ENCODE measurements at places on chromosomes 2 and 18.

- no peaks in the 10 kb centered on the region for H3K36me3 ChIP-seq
- H3K27ac ChIP-seq = no peak overlapping the region
- no peaks in the 10 kb centered on the region for H3K27me3 ChIP-seq
- no peak for DNase-seq
- H3K4me3 ChIP-seq = no peak overlapping the region
Measured at GRCh38 chr2:238139196-238140039, 950 bp downstream of the KLHL30 start.

- no peaks in the 10 kb centered on the region for H3K36me3 ChIP-seq
- H3K27me3 ChIP-seq = no peaks in the 10 kb centered on the region
- H3K4me3 ChIP-seq = no peak overlapping the region
Measured at GRCh38 chr2:58796239-58796910, 555.2 kb upstream of the FANCL start.

DNA sequence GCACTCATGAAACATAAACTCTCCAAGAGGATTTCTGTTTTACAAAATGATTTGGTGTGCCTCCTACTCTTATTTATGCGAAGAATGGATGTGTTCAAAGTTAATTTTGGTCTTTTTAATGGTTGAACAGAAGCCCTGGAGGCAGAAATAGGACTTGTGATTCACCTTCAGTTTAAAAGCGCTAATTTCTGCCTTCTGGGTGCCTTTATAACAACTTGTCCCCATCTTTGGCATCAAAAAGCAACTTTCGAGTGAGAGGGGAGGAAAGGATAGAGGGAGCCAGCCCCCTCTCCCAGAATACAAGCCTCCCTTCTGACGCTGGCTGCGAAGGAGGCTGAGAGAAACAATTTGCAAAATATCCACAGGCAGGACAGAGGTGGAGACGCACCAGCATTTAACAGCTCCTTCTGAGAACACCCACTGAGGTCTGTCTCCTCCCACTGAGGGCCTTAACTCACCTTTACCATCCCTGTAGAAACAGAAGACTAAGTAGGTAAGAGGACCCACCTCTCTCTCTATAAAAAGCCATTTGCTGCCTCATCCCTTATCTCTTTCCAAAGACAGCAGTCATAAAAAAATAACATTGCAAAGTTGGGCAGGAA, 24.3 kb upstream of the BCL11A start:
- H3K4me1 ChIP-seq = no peaks in the 10 kb centered on the region
- no peaks in the 10 kb centered on the region for H3K36me3 ChIP-seq
- no peak overlapping the region for H3K4me3 ChIP-seq
- DNase-seq = no peak
- no peak overlapping the region for H3K27ac ChIP-seq

GRCh38 chr2:30956995-30957394, 149.7 kb upstream of the CAPN13 start:
- peaks cover 2% of the 10 kb centered on the region for H3K27me3 ChIP-seq
- no peak for DNase-seq
- H3K36me3 ChIP-seq = no peaks in the 10 kb centered on the region
- H3K4me1 ChIP-seq = no peaks in the 10 kb centered on the region
- no peak overlapping the region for H3K4me3 ChIP-seq

GRCh38 chr2:15923597-15923996, 16.8 kb upstream of the MYCN start:
- H3K36me3 ChIP-seq = no peaks in the 10 kb centered on the region
- no peak overlapping the region for H3K4me3 ChIP-seq
- no peak for DNase-seq

DNA sequence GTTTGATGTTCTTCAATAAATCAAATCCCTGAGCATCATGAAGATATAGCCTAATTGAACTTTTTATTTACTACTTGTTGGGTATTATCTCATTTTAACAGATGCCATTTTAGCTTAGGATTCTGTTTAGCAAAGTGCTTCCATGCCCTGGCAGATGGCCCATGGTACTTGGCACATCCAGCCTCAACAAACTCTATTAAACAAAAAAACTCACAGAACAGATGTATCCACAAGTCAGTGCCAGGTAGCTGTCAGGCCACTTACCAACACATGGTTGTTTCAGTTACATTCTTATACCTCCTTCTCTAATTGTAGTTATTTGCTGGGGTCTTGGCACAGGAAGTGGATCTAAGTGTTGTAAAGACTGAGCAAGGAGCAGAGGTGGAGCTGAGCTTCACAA, 29.6 kb downstream of the GAD1 start:
- H3K36me3 ChIP-seq = no peaks in the 10 kb centered on the region
- no peaks in the 10 kb centered on the region for H3K4me1 ChIP-seq
- no peak overlapping the region for H3K4me3 ChIP-seq
- no peak overlapping the region for H3K27ac ChIP-seq

DNA sequence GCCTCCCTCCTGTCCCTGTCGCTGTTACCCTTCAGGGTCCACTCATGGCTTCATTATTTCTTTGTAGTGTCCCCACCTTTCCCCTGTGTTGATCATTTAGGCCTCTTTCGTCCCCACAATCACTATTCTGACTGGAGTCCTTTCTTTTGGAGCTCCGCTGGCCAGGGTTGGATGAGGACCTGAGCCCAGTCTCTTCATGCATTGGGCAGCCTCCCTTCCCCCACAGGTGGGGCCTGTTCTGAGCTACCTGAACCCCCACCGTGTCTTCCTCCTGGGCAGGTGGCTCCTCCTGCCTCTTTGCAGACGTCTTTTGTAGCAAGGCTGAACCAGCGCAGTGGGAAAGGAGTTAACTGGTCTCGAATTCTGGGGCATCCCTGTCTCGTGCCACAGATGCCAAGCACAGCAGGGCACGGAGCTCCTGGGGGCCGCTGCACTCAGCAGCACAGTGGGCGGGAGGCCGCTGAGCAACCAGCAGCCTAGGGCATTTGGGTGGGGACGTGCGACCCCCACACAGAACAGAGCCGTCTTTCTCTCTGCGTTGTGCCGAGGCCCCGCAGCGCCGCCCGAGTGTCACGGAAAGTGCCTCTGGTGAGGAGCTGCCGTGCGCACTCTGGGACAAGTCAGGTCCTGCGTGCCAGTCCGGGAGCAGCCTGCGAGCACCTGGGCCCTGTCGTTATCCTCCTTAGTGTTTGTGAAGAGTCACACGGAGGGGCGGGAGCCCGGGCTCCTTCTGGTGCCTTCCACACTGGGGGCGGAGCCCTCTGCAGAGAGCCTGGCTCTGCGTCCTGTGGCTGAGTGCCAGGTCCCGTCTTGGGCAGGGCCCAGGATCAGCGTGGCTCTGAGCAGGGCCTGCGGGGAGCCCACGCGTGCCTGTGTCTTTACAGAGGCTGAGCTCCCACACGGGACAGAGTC, 130.1 kb downstream of the NFATC1 start:
- DNase-seq = no peak
- peaks cover 6% of the 10 kb centered on the region for H3K4me1 ChIP-seq
- no peaks in the 10 kb centered on the region for H3K36me3 ChIP-seq
- H3K27me3 ChIP-seq = peaks cover 14% of the 10 kb centered on the region
- no peak overlapping the region for H3K4me3 ChIP-seq

DNA sequence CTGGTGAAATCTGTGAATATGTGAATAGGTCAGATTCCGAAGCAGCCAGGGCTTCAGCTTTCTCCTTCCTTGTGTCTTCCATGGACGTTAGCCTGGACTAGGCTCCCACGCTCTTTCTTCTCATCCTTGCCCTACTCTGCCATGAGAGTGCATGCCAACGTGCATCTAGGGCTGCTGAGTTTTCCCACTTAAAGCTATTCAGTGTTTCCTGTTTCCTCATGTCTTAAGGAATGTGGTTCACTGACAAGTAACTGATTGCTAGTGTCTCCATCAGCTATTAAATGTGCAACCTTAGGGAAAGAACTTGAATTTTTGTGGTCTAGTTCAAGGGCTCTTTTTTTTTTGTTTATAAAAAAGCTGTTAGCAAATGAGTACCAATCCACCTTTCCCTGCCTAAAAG, 642.3 kb upstream of the LINC00305 start:
- H3K27me3 ChIP-seq = no peaks in the 10 kb centered on the region
- DNase-seq = no peak
- no peak overlapping the region for H3K27ac ChIP-seq
- no peaks in the 10 kb centered on the region for H3K36me3 ChIP-seq
- no peaks in the 10 kb centered on the region for H3K4me1 ChIP-seq
- H3K4me3 ChIP-seq = no peak overlapping the region

- H3K4me1 ChIP-seq = peaks cover 62% of the 10 kb centered on the region
- no peaks in the 10 kb centered on the region for H3K36me3 ChIP-seq
- no peak overlapping the region for H3K4me3 ChIP-seq
- H3K27me3 ChIP-seq = no peaks in the 10 kb centered on the region
- no peak for DNase-seq
Measured at GRCh38 chr2:204255071-204255470, 290.2 kb upstream of the PARD3B start.

DNA sequence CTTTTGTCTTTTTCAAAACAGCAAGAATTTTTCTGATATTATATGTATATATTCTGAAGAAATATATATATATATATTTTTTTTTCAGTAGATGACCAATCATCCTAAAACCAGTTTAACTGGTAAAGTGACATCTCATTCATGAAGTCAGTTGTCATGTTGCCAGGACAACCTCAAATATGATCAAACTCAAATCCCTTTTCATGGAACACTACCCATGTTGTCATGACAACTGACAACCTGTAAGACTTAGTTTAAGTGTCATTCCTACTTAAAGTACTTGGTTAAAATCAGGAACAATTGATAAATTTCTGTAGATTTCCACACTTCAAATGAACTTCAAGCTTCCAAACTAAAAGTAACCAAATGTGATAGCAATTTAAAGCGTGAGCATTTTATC, 101.8 kb upstream of the ERBB4 start:
- H3K36me3 ChIP-seq = peaks cover 2% of the 10 kb centered on the region
- H3K4me3 ChIP-seq = no peak overlapping the region
- H3K27me3 ChIP-seq = no peaks in the 10 kb centered on the region
- H3K4me1 ChIP-seq = peaks cover 3% of the 10 kb centered on the region
- H3K27ac ChIP-seq = no peak overlapping the region
- DNase-seq = no peak

DNA sequence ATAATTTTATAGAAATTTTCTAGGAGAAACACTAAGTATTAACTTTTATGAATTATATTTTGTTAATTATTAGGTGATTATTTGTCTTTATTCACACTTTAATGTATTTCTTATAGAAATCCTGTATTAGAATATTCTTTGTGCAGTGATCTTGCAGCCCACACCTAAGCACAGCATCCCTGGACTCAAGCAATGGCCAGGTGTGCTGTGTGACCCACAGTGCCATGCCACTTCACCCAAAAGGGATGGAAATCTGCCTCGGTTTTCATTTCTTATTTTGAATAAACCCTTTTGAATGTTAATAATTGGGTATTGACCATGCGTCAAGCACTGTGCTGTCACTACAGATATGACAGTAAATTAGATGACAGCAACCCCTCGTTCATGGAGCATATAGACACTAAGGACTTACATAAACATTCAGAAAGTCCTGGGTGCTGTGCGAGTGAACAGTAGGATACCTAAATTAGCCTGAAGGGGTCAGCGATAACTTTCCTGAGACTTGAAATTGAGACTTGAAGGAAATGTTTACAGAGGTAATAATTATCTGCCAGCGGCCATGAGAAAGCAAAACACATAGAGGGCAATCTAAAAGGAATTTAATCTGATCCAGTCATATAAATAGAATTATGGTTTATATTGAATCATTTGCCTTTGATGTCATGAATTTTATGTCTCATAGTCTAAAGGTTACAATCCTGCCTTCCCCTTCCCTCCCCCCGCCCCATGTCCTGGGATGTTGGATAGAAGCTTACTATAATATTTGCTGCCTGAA, 52.7 kb upstream of the CALCRL start:
- no peak overlapping the region for H3K27ac ChIP-seq
- H3K4me3 ChIP-seq = no peak overlapping the region
- no peaks in the 10 kb centered on the region for H3K27me3 ChIP-seq
- H3K4me1 ChIP-seq = peaks cover 12% of the 10 kb centered on the region

DNA sequence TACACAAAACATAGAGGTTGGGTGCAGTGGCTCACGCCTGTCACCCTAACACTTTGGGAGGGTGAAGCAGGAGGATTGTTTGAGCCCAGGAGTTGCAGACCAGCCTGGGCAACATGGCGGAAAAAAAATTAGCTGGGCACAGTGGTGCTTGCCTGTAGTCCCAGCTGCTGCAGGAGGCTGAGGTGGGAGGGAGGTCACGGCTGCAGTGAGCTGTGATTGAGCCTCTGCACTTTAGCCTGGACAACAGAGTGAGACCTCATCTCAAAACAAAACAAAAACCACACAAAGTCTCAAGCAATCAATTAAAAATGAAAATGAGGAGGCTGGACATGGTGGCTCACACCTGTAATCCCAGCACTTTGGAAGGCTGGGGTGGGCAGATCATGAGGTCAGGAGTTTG, 4.9 kb downstream of the NOP58 start:
- no peaks in the 10 kb centered on the region for H3K36me3 ChIP-seq
- no peaks in the 10 kb centered on the region for H3K27me3 ChIP-seq
- DNase-seq = no peak
- peaks cover 16% of the 10 kb centered on the region for H3K4me1 ChIP-seq
- H3K4me3 ChIP-seq = peak overlapping the region; percentile 41
- no peak overlapping the region for H3K27ac ChIP-seq

DNA sequence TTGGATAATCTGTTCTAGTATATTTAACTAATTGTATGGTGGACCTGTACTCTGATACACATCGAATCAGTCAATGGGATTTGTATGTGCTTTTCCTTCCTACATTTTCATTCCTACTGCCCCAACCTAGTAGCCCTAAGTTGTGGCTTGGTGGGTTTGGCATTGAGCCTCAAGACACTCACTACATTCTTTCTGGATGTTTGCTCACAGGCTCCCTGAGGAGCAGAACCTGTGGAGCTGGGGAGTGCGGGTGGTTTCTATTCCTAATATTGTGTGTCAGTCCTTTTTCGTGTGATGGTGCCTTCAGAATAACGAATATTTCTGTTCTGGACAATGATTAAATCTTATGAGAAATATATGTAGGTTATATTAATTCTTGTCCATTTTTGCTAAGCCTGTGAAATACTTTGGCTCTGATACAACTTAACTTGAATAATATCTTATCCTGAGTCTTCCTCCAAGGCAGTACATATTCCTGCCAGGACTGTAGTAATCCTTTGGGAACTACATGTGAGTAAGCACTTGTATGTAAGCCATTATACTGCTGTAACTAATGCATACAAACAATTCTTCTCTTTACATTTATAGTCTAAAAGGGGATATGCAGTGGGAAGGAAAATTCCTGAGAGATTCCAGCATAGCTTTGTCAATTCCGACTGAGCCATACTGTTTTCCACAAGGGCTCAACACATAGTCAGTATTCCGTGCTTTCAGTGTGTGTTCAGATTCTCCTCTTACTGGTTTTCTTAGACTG, 150.6 kb downstream of the AGPS start:
- H3K4me1 ChIP-seq = peaks cover 8% of the 10 kb centered on the region
- no peak overlapping the region for H3K4me3 ChIP-seq
- no peak overlapping the region for H3K27ac ChIP-seq

GRCh38 chr2:105329197-105329554, 359 bp downstream of the TGFBRAP1 start:
- no peak for DNase-seq
- peak overlapping the region; percentile 79 for H3K27ac ChIP-seq
- no peaks in the 10 kb centered on the region for H3K36me3 ChIP-seq
- peaks cover 25% of the 10 kb centered on the region for H3K4me1 ChIP-seq

GRCh38 chr2:191539068-191539467, 138.9 kb upstream of the NABP1 start:
- no peaks in the 10 kb centered on the region for H3K36me3 ChIP-seq
- no peak overlapping the region for H3K27ac ChIP-seq
- peak; percentile 28 for DNase-seq
- H3K4me3 ChIP-seq = no peak overlapping the region
- H3K4me1 ChIP-seq = peaks cover 4% of the 10 kb centered on the region

All from neural crest cell (in vitro differentiated cells).